HFFc6 (cell line): ENCODE measurements at places on chromosomes 7 and 10. TPM values are rescaled to one million over a fixed set of nuclear protein-coding genes. Genes with fewer than 3 reads are reported as not detected.

- peak; percentile 89 for DNase-seq
These were observed at the start of gene POR for GRCh38 chr7:75914655-75915415. Gene POR (plus strand): TSS chr7:75915155. CDS start chr7:75954002, 38,847 bp downstream.

DNA sequence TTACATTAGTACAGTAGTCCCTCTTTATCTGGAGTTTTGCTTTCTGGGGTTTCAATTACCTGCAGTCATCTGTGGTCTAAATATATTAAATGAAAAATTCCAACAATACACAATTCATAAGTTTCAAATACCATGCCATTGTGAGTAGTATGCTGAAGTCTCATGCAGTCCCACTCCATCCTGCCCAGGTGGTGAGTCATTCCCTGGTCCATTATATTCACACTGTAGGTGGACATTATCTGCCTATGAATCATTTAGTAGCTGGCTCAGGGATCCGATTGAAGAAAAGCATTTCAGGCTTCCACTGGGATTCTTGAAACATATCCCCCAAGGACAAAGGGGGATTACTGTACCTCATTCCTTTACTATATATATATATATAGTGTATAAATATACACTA, 298.2 kb upstream of the GALNT17 start:
- no peak for DNase-seq

DNA sequence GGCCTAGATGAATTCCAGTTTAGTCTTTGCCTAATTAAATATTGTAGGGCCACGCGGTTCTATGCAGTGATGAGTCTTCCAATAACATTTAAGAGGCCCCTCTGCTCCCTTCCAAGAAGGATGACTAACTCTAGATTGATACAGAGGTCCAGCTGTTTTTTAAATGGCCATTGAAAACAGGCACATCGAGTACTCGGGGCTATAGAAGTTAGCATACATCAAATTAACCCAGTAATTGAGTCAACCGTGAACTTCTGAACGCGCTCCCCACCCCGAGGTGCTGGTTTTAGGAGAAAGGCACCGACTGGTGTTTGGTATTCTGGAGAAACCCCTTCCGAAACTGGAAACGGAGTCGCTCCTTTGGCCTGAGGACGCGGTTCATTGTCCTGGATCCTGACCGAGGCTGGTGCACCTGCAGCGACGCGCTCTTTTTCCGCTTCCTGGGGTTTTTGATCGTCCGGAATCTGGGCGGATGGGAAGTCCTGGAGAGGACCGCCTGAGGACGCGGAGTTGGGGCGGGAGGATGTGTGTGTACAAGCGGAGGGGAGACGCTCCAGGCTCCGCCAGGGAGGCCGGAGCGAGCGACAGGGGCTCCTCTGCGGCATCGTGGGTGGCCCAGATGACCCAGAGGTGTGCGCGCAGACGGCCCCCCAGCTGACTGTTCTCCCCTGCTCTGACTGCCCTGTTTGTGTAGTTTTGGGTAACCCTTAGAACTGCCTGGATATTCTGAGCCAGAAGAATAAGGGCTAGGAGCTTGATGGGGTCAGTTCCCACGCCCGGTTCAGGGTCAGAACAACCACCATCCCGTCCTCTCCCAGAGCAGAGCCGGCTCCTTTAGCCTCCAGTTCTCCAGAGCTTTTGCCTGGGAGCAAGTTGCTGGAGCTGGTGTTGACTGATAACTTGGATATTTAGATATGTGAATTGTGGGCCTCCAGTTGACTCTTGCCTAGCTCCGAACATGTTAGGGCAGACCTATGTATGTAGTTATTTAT, 711 bp downstream of the FAM221A start:
- DNase-seq = no peak

DNA sequence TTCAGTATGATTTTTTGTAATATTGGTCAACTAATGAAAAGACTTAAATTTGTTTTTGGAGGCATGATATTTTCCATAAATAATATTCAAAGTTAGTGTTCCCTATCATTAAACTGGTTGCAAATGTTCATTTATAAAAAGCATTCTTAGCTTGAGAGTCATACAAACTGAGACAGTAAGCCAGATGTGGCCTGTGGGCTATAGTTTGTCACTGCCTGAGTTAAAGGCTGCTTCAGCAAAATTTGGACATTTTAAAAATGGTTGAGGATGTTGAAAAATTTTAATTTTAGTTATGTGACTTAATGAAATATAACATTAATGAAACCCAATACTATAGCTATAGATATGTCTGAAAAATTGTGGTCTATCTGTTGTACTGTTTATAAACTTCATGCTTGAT, 180.2 kb upstream of the CACNA2D1 start:
- no peak for DNase-seq

DNA sequence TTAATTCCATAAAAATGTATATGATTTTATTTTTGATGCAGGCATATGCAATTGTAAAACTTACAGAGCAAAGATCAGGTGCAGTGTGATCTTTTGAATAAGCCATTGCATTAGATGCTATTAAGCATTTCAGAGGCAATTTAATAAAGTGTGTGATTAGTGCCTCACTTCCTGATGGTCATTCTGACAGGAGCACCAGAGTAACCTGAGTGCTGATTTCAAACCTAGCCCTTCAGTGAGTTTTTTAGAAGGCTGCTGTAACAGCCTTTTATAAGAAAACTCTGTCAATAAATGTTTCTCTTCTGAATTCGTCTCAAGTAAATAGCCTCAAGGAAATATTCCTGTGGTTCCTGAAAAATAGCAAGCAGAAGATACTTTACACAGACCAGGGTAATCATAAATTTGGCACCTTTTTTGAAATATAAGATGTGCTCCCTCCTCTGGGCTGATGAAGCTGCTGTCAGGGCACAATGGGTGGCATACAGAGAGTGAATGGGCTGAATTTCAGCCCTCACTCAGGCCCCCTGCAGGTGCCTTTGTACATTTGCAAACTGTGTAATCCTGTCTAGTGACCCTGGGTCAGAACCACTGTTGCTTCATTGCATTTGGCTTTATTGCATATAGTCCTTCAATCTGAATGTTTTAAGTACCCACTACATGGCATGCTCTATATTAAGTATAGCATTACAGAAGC, 193.7 kb upstream of the CSTF2T start:
- DNase-seq = no peak

DNA sequence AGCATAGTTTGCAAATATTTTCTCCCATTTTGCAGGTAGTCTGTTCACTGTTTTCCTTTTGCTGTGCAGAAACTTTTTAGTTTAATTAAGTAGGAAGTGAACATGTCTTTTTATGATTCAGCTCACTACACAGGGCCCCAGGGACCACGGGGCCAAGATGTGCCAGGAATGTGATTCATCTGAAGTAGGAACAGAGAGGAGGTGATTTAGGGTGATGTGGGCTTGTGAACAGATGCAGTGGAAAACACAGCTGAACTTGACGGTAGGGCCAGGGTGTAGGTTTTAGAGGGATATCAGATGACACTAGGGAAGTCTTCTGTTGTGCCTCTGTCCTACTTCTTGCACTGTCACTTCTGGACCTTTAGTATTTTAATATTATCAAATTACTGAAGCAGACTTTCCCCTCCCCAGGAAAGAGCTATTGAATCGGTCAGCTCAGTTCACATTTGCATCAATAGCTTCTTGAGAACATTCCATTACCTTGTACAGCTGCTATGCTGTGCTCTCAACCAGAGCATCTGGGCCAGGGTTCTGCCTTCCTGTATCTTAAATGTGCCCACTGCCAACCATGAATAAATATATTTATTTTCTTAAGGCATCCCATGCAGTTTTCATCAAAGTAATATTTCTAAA, 96.9 kb downstream of the OSBPL3 start:
- DNase-seq = peak; percentile 65

DNA sequence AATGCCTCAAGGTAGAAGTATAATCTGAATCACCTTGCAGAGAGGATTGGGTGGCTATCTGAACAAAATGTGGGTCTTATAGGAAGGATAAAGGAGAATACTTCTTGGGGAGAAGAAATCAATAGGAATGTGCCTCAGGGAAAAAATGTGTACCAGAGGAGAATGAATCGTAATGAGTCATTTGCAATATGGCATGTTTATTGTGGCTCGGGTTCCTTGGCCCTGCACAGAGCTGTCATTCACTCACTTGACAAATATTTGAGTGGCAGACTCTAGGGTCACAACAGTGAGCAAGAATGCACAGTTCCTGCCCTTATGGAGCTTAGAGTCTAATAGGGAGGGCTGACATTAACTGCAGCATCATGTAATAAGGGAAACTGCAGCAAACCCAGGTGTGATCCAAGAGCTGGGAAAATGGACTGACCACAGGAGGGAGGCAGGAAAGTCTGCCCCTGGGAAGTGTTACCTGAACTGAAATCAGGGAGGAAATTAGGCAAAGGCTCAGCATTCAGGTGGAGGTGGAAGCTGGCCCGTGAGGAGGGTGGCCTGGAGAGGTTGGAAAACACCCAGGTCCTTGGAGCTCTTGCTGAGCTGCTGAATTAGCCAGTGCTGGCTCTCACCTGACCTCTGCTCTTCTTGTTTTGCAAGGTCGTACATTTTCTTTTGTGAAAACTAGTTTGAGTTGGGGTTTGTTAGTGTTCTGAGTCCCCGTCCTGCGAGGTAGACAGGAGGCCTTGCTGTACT, 203.9 kb downstream of the FRMD4A start:
- DNase-seq = peak; percentile 44

DNA sequence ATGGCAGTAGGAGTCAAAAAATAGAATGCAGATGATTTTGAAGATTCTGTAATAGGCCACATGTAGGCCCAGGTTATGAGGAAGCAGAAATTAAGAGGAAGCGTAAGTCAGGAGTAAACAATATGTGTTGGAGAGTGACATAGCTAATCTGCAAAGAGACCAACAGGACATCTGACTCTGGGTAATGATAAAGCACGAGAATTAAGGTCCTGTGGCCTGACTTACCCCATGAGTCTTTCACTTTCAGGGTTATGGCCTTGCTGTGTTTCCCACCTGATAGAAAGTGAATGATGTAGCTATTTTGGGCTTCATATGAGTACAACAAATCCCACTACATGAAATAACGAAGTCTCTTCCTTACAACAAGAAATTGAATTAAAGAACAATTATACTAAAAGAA, 393.0 kb downstream of the MAGI2 start:
- DNase-seq = no peak

DNA sequence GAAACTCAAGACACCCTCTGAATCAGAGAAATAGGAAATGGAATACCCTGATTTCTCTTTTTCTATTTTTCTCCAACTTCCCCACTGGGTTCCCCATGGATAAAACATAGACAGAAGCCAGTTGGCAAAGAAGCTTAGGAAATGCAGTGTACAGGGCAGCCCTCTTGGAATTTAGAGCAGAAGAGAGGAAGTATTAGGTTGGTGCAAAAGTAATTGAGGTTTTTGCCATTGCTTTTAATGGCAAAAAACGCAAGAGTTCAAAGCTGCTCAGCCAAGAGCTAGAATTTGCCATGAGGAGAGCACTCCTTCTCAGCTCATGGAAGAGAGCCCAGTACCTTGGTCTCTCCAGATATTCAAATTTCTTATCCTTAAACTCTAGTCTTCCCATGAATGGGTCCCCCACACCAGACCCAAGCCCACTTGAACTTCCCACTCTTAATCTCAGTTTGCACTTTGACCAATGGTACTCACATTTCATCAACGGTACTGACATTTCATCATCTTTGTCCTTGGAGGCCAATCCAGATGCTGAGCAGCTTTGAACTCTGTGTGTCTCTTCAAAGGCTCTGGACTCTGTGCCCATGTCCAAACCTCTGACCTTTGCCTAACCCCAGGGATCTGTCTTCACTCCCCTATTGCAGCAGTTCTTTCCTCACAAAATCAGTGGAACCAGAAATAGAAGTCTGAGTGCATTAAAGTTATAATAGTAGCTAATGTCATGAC, 73.2 kb upstream of the PPP1R3C start:
- no peak for DNase-seq

DNA sequence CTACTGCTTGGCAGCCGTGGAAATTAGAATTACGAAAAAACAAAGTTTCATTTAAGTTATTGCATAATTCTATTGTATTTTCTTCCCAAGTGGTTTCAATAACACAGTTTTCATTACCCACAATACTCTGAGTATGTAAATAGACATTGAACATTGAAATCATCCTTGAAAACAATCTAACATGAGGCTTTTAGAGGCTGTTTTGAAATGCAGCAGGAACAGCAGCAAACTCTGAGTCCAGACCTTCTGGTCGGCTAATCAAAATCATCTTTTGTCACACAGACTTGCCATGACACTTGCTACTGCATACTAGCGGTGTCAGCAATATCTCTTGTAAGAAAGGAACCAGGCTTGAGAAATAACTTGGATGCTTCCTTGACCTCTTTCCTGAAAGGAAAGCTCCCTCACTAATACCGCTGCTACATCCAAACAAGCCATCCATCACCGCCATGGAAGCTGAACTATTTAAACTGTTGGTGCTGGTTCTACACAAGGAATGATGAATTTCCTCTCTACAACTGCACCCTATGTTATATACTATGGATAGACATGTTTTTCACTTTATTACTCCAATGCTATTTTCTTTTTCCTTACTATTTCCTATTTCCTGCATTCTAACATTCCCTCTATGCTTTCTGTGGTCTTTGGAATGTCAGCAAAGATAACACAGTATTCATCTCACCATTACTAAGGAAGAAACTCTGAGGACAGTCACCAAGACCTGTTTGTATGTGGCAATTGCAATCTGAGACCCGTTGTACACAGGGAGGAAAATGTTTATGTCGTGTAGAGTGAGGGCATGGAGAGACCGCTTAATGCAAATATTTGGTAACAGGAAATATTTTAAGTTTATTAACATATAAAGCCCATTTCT, 130.8 kb downstream of the ITGA8 start:
- DNase-seq = peak; percentile 10

- no peak for DNase-seq
These were observed 124.0 kb downstream of the WDR37 start for GRCh38 chr10:1180071-1180730.

DNA sequence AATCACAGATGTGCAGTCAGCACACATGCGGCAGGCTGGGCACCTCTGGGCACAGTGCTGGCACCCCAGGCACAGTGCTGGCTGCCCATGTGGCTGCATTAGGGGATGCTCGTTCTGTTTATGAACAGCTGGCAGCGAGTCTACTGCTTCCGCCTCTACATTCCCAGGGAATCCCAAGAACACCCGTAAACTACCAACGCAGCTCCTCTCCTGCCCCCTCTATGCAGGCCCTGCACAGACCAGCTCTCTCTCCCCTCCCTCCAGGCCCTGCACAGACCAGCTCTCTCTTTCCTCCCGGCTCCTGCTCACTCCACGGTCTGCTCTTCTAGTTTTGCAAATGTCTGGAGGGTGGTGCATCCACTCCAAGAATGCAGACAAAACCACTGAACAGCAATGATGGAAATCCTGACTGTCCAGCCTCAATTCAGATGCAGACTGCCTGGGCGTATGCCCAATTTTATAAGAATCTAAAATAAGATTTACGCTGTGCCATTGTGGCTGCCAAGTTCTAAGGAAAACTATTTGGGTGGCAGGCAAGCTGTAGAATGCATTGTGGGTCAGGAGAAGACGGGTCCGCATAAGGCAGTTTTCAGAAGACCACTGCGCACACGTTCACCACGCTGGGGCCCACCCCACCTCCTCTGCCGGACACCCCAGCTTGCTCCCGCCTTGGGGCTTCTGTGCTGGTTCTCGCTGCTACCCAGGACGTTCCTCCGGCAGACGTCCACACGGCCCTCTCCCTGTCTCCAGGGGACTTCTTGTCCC, 234.6 kb downstream of the ZMYND11 start:
- peak; percentile 21 for DNase-seq

NUTM2B gene
- total RNA-seq = 0.33 to 0.42 TPM in 2 of 3 replicates, not detected in the other

FOXI2 gene
- total RNA-seq = not detected in 3 replicates

NRG3 gene
- total RNA-seq = not detected in 3 replicates

DDC gene
- not detected in 3 replicates for total RNA-seq

CYP2W1 gene
- not detected in 3 replicates for total RNA-seq
